ENCODE measurements at places on chromosomes 13 and 19.

GRCh38 chr19:34173193-34173956 lies 1.1 kb downstream of the LSM14A start:
- DNase-seq, result no peak

GRCh38 chr19:51325161-51325976 lies 13.9 kb downstream of the IGLON5 start:
- no peak for DNase-seq

- peak; percentile 55 for DNase-seq
Measured at GRCh38 chr13:81017513-81018152, 676.7 kb upstream of the SPRY2 start.

DNA sequence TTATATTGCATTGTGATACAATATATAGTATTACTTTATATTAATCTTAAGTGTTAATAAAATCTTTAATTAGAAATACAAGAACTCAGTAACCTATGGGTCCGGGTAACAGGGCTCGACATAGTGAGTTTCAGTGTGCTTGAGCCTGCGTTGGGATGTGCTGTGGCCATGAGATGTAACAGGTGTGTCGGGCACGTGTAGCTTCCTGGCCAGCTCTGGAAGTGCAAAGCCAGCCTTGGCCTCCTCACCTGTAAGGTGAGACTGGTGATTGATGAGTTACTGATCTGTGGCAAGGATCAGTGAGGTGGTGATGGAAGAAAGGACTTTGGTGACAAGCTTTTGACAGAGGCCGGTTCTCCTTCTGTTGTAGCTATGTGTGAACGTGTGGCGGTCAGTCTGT lies 19.2 kb downstream of the ATP4B start:
- no peak for DNase-seq

- DNase-seq, result peak; percentile 35
Measured at GRCh38 chr19:14381689-14382474, 638 bp downstream of the ADGRE5 start.

- no peak for DNase-seq
Measured at GRCh38 chr19:31346184-31347059, 2.8 kb downstream of the TSHZ3 start.

DNA sequence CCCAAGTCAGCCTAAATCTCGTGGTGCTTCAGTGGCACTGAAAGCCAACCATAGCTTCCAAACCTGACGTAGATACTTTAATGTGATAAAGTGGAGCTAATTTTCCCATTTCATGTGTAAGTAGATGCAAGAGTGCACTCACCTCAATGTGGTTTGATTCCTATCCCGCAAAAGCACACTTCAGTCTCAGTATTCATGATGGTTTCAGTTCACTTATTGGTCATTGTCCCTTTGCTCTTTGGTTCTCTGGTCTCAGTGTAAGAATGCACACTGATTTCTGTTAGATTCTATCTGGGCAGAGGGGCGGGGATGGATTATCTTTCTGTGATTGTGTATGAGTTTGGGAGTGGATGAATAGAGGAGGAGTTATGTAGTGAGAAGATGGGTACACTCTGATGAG lies 340.6 kb downstream of the KCNRG start:
- no peak for DNase-seq

DNA sequence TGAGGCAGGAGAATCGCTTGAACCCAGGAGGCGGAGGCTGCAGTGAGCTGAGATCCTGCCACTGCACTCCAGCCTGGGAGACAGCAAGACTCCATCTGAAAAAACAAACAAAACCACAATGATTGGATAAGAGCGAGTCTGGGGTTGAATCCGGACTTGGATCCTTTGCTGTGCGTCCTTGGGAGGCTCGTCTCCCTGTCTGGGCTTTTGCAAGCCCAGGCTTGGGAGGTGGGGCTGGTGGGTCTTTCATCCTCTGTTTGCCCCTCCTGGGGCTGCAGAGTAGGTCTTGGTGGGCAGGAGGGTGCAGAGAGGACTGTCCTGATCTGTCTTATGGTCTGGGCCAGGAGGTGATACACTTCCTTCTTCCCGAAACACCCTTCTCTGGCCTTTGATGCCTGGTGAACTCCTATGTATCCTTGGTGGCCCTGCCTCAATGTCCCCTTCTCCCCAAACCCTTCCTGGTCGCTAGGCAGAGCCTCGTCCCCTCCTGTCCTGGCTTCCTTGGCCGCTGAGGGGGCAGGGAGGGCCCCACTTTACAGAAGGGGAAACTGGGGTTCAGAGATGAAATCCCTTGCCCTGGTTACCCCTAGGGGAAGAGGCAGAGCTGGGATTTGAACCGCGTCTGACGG lies 16.8 kb downstream of the PALM start:
- DNase-seq, result no peak

DNA sequence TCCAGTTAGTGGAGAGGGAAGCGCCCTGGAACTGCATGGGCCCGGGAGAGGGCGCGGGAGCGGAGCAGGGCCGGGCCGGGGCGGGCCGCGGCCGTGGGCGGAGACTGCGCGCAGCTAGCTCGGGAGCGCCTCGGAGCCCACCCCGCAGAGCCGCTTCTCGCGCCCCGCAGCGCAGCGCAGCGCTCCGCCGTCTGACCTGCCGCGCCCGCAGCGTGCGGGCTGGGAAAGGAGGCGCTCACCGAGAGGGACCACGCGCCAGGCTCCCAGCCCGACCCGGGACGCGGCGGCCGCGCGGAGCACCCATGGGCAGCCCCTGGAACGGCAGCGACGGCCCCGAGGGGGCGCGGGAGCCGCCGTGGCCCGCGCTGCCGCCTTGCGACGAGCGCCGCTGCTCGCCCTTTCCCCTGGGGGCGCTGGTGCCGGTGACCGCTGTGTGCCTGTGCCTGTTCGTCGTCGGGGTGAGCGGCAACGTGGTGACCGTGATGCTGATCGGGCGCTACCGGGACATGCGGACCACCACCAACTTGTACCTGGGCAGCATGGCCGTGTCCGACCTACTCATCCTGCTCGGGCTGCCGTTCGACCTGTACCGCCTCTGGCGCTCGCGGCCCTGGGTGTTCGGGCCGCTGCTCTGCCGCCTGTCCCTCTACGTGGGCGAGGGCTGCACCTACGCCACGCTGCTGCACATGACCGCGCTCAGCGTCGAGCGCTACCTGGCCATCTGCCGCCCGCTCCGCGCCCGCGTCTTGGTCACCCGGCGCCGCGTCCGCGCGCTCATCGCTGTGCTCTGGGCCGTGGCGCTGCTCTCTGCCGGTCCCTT lies at the start of gene MLNR:
Gene MLNR (plus strand): TSS at position 303 of the 820 bp plus-strand sequence. CDS start 0 bp downstream, at position 303.
- peak; percentile 61 for DNase-seq

- no peak for DNase-seq
Measured at GRCh38 chr13:32114284-32114950, 82.8 kb downstream of the FRY start.
